ENCODE measurements at places on chromosomes 5 and 9.

- DNase-seq: no peak
Observed at GRCh38 chr9:131255676-131256197, 20.6 kb downstream of the FAM78A start.

DNA sequence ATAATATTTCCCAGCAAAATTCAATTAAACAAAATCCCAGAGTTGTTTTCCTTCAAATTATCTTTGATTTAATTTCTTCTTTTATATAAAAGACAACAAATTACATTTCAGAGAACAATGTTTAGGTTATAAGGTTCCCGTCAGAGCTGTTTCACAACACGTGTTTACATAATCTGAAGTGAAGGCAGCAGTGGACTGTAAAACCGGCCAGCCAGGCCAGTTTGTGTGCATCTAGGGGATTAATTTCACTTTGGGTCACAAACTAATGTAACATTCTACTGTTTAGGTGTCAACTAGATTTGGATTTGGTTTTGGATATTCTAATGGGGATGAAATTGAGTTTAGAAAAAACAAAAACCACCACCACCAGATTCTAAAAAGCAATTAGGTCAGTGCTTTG lies 86.5 kb upstream of the PLPP1 start:
- DNase-seq: no peak

- DNase-seq: no peak
Observed at GRCh38 chr9:95497772-95498171, 19.0 kb downstream of the PTCH1 start.

DNA sequence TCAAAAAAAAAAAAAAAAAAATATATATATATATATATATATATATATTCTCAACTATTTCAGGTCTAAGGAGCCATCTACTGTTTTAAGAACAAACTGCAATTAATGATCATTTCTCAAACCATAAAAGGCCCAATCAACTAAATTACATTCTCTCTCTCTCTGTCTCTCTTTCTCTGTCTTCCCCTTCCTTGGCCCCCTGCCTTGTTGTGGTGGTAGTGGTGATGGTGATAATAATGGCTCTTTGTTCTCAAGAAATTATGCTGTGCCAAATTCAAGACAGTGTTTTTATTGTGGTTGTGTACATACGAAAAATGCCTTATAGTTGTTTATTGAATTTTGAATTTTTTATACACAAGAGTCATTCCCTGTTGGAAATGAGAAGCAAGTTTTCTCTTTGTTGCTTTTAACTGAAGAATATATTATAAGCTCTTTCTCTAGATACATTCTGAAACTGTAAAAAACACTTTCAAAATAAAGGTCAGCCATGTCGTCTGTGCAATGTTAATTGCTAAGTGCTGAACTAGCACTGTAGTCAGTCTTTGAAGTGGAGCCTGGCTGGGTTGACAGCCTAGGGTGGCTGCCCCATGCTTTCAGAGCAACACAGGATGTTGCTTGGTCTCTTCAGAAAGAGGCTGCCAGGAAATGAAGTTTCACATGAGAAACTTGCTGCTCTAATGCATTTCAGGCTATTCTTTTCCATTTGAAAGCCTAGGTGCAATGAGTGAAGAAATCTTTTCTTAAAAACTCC lies 96.0 kb downstream of the HINT1 start:
- no peak for DNase-seq

DNA sequence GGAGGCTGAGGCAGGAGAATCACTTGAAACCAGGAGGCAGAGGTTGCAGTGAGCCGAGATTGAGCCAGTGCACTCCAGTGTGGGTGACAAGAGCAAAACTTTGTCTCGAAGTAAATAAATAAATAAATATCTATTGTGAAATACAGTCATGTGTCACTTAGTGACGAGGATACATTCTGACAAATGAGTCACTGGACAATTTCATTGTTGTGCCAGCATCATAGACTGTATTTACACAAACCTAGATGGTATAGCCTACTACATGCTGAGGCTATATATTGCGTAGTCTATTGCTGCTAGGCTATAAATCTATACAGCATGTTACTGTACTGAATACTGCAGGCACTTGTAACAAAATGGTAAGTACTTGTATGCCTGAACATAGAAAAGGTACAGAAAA lies 61.1 kb upstream of the CCL21 start:
- no peak for DNase-seq

- DNase-seq: no peak
Observed at GRCh38 chr5:180684623-180685161, 35.3 kb upstream of the FLT4 start.

GRCh38 chr5:157651623-157652376 lies 438 bp downstream of the SOX30 start:
- no peak for DNase-seq

GRCh38 chr5:57495285-57496086 lies 12.9 kb upstream of the ACTBL2 start:
- no peak for DNase-seq

- no peak for DNase-seq
Observed at GRCh38 chr5:95959051-95959887, 2.4 kb downstream of the ELL2 start.

DNA sequence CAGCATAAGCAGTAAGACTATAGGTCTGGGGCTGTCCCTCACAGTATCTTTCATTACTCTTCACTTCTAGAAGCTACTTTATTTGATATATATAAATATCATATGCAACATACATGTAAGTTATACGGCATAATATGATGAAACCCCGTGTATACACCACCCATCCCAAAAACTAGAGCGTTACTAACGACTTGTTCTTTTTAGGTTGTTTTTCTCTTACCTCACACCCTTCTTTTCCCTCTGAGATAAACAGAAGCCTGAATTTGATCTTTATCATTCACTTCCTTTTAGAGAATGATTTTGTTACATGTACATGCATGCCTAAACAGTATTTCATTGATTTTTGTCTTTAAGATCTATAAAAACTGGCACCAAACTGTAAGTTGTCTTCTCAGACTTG lies 3.7 kb downstream of the TRMO start:
- DNase-seq: no peak

GRCh38 chr5:56388229-56388985 lies 155.3 kb upstream of the ANKRD55 start:
- DNase-seq: no peak

DNA sequence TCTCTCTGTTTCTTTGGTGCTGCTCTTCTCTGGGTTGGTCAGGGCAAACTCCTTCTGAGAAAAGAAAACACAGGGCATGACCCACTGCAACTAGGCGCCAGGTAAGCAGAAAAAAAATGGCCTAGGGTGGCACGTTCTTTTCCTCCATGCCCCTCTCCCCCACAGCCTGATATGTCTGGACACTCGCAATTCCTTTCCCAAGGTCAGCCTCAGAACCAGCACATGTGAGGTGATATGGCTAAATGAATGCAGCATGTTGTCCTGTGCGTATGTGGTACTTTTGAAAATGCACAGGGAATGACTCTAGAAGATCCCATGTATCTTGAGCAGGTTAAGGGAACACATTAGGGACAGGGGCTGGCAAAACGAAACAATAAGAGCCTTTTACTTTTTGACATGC lies 77.0 kb downstream of the SIL1 start:
- DNase-seq: no peak

DNA sequence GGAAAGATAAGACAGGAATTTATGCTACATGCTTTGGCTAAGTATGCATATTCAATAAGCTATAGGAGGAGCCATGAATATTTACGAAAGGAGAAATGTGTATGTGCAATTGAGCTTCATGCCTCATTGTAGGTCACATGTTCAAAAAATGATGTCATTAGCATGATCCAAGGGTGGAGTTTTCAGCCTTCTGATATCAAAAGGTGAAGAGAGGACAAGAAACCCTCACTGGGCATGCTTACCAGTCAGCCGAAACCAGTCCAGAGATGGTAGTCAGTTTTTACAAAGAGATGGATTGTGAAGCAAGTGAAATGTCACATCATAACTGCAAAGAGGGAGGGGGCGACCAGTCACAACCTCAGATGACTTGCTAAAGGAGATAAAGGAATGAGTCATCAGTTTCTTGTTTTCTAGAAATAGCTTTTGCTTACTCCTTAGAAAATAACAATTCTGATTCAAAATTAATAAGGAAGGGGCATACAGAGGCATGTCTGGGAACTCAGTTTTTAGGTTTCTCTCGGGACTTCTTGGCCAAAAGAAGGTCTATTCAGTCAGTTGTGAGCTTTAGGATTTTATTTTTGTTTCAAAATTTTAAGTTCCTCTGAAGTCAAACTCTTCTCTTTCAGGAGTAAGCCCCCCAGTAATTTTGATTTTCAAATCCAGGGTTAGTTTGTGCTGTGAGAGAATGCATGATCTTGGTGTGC lies 1067.8 kb upstream of the EDIL3 start:
- DNase-seq: no peak

DNA sequence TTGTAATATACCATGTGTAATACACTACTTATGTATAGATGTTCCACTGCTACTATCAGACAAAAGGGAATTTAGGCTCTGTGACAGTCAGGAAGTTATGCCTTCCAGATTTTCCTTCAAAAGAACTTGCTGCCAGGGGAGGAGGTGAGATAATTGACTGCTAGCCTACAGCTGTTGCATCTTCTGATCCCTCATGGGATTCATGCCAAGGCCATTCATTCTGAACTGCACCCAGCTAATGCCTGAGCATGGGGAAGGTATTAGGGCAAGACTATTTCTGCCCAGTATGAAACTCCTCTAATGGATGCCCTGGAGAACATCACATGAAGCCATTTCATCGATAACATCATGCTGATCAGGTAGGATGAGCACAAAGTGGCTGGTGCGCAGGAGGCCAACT lies 746.5 kb upstream of the ZNF608 start:
- no peak for DNase-seq

DNA sequence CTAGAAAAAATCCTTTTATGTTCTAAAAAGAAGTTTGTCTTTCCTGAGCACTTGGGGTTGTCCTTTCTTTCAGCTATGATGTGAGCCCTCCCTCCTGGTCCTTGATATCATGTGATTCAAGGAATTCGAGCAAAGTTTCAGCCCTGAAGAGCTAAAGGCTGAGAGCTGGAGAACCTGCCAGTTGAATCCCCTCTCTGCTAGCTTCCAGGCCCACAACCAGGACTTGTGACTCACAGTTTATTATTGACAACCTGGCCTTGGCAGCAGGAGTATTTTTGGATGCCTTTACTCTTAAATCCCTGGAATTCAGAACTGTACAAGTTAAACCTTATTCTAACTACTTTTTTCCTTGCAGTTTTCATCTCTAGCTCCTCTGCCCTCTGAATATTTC lies 182.8 kb downstream of the SPOCK1 start:
- DNase-seq: no peak

GRCh38 chr9:3214741-3215140 lies 311.1 kb downstream of the RFX3 start:
- no peak for DNase-seq

DNA sequence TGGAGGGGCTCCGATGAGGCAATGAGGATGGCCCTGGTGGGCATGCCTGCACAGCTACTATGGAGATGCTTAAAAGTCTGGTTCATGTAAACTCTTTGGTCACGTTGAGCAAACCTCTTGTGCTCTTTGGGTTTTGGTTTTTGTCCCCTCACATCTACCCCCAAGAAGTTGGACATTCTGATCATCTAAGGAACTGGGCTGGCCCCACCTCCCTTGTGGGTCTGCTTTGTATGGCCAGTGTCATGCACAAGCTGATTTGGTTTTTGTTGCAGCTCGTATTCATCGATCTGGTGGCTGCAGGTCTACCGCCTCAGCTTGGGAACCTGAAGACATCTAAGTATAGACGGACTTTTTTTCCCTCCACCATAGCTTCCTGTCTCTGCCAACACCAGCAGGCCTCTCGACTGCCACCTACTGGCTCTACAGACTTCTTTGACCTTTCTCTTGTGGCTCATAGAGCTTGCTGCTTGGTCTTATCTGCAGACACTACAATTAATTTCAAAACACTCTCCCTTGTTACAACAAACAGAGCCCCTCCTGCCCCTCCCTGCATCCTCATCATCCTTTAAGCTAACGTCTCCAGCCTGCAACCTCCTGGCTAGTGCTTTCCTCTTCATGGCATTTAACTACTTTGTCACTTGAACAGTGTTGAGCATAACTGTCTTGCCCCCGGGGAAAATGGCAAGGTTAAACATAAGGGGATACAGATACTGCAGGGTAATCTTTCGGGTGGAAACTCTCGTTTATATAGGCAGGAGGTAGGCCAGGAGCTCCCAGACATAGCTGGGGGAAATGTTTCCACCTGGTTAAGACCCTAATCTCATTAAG lies 34.5 kb downstream of the TSTD2 start:
- peak; percentile 48 for DNase-seq

- DNase-seq: no peak
Observed at GRCh38 chr5:172680921-172681320, 39.9 kb downstream of the NEURL1B start.

GRCh38 chr5:36073595-36074216 lies 7.0 kb upstream of the UGT3A2 start:
- DNase-seq: peak; percentile 48

DNA sequence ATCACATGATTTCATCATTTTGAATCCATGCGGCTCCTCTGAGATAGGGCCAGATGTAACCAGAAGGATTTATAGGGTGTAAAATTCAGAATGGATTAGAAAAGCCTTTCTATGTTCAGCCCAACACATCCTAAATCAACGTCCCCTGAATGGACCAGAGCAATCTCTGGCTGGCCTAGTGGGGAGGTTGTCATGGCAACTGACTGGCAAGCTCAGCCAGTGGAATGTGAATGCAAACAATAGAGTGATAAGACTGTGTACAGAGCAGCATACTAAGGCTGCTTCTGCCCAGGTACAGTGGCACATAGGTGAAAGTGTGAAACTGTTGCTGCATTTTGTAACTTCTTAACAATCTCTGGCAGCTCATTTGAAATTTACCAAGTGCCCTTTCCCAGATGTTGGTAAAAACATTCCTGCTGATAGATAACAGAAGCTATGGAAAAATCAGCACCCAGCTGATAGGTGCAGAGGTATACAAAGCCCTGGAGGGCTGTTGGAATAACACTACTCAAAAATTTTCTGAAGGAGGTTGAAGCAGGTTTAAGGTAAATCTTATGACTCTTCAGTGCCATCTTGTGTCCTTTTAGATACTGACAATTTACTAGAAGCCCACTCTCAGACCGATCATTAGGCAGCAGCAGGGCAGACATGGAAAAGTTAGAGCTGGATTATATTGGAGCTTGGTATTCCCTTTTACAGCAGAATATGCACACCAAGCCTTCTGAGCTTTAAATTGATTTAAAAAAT lies 267.2 kb downstream of the RAB3C start:
- DNase-seq: peak; percentile 33

DNA sequence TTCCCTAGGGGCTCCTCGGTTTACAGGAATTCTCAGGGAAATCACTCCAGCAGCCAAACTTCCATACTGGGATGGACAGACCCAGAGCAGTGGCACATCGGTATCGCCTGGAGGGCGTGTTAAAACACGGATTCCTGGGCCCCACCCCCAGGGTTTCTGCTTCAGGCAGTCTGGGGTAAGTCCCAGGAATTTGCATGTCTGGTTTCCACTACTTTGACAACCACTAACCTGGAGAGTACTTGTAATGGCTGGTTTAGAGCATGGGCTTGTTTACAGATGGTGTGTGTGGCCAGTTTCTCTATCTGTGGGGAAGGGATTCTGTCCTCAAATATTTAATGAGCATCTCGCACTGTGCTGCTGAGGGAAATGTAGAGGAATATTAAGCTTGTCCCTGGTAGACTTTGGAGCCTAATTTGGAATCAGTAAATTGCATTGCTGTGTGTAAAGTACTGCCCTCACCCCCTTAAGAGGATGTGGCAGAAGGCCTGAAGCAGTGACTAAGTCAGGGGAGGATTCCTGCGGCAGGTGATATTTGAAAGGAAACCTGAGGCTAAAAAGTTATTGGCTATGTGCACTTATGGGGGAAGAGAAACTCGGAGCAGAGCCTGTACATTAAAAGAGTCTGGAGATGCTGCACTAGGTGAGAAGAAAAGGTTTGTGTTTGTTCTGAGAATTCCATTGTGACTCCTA lies 18.6 kb upstream of the TJP2 start:
- DNase-seq: no peak

Data from iPS DF 6.9 (cell line).